GM13976 (cell line): ENCODE measurements at places on chromosomes 2 and 18.
A peak's percentile ranks its signal among the peaks of the same experiment; 100 is the strongest.

- peak; percentile 70 for DNase-seq
Observed at GRCh38 chr2:60707750-60708371, 48.2 kb upstream of the PAPOLG start.

GRCh38 chr2:200761266-200761665 is 50.4 kb upstream of the BZW1 start:
- no peak for DNase-seq

DNA sequence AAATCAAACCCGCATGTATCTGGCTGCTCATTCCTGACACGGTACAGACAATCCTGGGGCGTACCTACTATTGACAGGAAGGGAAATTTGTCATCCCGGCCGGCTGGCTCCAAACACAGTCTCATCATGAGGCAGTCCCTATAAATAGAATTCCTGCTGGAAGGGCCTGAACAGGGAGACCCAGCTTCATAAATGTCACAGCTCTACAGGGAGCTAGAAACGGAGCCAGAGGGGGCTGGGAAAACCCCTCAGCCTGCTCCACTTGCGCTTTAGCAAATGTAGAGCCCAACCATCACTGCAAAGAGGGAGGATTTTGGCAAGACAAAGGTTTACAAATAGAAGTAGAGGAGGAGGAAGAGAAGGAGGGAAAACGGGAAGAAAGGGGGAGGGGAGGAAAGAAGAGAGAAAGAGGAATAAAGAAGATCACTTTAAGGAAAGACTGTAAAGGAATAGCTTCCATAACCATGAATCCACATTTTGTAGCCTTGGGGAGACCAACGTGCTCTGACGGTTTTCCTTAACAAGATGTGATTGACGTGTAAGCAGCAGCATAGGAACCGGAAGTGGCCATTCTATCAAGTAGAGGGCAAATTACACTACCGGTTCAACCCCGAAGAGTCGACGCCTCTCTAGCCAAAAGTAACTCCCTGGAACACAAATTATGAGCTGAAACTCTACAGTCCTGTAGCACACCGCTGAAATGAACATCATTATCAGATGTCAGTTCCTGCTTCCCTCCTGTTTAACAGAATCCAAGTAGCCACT is 56.8 kb upstream of the TTN start:
- DNase-seq: no peak

DNA sequence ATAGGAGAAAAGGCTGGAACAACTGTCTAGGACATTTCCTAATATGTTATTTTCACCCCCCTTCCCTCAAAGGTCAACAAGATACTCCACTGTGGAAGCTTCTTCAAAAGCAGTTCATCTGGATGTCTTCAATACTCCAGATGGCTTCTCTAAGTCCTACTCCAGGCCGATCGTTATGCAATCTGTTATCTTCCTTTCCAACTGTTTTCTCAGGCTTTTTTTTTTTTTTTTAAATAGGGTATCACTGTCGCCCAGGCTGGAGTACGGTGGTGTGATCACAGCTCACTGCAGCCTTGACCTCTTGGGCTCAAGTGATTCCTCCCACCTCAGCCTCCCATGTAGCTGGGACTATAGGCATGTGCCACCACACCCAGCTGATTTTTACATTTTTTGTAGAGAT is 26.3 kb downstream of the ATP8B1 start:
- no peak for DNase-seq

DNA sequence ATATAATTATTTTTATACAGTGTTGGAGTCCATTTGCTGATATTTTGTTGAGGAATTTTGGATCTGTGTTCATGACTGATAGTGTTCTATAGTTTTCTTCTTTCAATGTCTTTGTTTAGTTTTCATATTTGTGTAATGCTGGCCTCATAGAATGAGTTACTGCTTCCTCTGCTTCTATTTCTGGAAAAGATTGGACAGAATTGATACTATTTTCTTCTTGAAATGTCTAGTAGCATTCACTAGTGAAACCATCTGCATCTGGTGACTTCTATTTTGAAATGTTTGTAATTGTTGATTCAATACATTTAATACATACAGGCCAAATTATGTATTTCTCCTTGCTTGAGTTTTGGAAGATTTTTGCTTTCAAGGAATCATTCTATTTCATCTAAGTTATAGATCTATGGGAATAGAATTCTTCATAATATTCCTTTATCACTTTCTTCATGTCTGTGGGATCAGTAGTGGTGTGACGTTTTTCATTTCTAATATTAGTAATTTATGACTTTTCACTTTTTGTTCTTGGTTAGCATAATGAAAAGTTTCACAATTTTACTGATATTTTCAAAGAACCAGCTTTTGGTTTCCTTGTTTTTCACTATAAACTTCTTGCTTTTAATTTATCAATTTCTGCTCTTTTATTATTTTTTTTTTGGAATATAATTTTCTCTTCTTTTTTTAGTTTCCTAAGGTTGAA is 509.9 kb upstream of the VRK2 start:
- DNase-seq: no peak

DNA sequence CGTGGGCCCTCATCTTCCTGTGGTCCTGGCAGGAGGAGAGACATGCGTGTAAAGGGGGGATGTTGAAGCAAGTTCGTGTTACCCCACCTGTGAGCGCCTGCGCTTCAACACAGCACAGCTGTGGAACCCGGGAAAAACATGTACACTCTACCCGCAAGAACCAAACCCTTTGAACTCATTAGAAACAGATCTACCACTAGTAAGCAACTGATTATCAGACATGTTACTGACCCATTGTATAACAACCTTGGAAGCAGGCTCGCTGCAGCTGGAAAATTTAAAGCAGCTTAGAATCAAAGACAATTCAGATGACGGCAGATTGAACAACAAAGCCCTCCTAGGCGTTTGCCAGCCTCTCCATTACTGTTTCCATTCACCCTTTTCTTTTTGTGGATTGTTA is 771.7 kb upstream of the SALL3 start:
- DNase-seq: no peak

- no peak for DNase-seq
Observed at GRCh38 chr2:99072551-99072950, 69.0 kb upstream of the C2orf15 start.

DNA sequence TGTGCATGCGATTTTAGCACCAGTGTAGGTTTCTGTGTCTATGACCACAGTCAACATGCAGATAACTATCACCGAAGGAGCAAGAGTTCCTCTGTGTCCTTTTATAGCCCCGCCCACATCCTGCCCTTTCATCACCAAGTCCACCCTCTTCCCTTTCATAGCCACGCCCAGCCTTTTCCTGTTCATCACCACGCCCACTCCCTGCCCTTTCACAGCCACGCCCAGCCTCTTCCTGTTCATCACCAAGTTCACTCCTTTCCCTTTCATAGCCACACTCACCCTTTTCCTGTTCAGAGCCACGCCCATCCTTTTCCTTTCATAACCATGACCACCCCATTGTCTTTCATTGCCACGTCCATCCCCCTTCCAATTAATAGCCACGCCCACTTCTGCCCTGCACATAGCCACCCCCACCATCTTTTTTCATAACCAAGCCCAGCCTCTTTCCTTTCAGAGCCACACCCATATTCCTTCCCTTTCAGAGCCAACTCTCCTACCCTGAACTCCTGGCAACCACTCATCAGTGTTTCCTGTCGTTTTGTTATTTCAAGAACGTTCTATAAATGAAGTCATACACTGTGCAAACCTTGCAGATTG is 273.9 kb downstream of the MYT1L start:
- no peak for DNase-seq

DNA sequence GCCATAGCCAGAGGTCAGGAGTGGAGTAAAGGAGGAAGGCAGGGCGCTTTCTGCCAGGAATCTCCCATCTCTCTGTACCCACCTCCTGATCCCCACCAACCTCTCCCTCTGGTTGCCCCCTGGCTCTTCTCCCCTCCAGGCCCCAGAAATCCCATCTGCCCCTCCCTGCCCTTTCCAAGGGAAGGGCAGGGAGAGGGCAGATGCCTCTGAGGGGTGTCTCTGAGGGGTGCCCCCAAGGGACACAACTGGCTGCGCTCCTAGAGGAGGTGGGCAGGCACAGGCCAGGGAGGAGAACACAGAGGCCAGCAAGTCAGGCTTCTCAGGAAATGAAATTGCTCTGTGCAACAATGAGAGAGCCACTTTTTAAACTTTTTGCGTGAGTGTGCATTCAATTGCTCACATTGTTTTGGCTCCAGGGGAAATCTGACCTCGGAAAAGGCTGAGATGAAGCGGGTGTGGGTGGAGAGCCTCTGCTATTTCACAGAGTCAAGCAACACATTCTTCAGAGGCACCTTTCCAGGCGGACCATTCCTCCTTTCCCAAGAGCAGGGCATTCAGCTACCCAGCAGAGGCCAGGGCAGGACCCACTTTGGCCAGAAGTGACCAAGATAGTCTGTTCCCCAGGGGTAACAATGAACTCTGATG is 125.5 kb downstream of the SMAD7 start:
- DNase-seq: no peak

DNA sequence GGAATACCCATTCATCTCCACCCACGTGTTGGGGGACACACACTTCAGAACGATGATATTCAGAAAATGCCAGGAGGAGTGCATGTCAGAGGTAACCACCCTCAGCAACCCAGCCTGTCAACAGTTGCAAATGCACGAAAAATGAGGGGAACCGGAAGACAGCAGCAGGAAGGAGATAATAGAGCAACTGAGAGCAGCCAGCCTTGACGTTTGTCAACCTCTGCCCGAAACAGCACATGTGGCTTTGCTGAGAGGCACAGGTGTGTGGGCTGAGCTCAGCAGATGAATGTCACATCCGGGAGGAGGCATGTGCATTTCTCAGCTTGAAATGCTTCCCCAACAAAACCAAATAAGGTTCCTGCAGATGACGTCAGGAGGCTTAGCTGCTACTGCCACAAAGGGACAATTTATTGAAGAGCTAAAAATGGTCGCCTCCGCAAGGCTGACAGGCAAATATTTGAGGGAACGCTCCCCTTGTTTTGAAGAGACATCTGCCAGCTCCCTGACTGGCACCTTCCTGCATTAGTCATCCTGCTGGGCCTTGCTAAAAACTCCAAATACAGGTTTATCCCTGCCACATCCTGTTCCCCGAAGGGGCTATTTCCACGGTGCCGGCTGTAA is 419.0 kb downstream of the NBAS start:
- peak; percentile 83 for DNase-seq

DNA sequence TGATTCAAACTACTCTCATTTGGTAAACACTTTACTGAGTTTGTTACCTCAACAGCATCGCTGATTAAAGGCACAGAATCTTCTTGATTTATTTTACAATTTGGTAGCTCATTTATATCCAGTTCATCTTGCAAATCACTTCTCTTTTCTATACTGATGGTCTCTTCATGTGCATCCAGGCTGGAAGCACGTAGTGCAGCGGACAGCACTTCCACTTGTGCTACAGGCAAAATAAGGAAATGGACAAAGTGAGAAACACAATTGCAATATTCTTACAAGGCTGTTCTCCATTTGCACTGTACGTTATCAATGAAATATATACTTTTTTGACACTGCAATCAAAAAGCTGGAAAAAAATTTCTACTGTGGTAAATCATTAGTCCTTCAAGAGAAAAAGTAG is 51.0 kb downstream of the PPP4R1 start:
- DNase-seq: no peak

DNA sequence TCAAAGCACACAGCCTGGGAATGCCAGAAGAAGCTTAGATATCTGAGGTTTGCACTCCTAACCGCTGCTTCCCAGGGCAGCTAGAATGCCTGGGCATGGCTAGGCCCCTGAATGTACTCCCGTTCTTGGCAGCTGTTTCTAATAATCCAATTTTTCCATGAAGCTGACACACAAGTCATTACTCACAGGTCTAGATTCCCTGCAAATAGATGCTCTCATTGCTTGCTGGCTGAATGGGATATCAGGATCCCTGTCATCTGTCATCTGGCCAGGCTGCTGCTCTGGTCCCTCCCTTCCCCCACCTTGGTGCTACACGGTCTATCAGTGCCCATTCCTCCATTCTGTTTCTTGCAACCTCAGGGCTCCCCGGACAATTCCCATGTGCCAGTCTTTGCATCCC is 40.7 kb upstream of the TEX51 start:
- DNase-seq: no peak

DNA sequence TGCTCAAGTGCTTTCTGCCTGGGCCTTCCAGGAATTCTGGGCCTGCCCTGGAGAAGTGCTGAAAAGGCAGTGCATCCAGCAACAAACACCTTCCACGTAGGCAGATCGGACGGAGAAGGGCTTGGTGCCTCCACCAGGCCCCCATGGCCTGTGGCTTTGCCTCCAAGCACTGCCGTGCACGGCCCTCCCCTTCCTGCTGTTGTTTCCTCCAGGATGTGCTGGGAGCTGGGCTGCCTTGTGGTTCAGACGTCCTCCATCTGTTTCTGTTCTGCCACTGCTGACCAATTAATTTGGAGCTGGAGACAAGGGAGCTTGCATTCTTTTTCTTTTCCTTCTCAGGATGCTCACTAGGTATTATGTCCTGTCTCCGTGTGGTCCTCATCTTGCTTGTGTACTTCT is 197.0 kb downstream of the HRH4 start:
- DNase-seq: no peak

GRCh38 chr2:11073251-11073650 is 82.0 kb upstream of the SLC66A3 start:
- DNase-seq: no peak

- no peak for DNase-seq
Observed at GRCh38 chr2:219706823-219707281, 79.4 kb downstream of the SLC4A3 start.

- no peak for DNase-seq
Observed at GRCh38 chr2:169716238-169716886, 17.3 kb upstream of the KLHL23 start.

GRCh38 chr2:232460171-232460570 is 4.2 kb downstream of the ALPI start:
- DNase-seq: no peak

DNA sequence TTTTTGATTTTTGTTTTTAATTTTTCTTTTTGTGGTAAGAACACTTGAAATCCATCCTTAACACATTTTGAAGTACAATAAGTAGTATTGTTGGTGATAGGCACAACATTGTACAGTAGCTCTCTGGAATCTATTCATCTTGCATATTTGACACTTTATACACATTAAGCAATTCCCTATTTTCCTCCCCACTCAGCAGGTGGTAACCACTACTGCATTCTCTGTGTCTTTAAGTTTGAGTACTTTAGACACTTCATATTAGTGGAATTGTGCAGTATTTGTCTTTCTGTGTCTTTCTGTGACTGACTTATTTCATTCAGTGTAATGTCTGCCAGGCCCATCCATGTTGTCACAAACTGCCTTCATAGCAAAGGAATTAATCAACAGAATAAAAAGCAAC is 471.7 kb upstream of the CDH20 start:
- DNase-seq: no peak

GRCh38 chr18:75654851-75655751 is 227.6 kb upstream of the SMIM21 start:
- no peak for DNase-seq

GRCh38 chr2:239157771-239158170 is 243.0 kb downstream of the HDAC4 start:
- DNase-seq: no peak
